Fibroblast of villous mesenchyme (primary cell): ENCODE measurements at places on chromosomes 16 and 17. TPM values are rescaled to one million over a fixed set of nuclear protein-coding genes. Genes with fewer than 3 reads are reported as not detected.

DNA sequence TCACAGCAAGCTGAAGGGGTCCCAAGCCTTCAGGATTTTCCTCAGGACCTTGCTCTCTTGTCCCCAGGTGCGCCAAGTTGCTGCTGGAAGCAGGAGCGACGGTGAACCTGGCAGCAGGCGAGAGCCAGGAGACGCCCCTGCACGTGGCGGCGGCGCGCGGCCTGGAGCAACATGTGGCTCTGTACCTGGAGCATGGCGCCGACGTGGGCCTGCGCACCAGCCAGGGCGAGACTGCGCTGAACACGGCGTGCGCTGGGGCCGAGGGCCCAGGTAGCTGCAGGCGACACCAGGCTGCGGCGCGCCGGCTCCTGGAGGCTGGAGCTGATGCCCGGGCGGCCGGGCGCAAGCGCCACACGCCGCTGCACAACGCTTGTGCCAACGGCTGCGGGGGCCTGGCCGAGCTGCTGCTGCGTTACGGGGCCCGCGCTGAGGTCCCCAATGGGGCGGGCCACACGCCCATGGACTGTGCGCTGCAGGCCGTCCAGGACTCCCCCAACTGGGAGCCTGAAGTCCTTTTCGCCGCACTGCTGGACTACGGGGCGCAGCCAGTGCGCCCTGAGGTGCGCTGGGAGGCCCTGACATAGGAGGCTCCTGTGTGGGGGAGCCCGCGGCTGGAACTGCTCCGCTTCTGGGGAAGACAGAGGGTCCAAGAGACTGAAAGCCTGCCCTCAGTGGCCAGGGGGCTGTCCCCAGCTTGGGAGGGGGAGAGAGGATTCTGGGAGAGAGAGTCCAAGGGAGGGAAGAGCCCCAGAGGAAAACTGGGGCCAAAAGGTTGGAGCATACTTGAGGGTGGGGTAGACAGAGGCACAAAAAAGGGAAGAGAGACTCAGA lies 6.4 kb downstream of the ASB16 start:
- no peak for DNase-seq

DNA sequence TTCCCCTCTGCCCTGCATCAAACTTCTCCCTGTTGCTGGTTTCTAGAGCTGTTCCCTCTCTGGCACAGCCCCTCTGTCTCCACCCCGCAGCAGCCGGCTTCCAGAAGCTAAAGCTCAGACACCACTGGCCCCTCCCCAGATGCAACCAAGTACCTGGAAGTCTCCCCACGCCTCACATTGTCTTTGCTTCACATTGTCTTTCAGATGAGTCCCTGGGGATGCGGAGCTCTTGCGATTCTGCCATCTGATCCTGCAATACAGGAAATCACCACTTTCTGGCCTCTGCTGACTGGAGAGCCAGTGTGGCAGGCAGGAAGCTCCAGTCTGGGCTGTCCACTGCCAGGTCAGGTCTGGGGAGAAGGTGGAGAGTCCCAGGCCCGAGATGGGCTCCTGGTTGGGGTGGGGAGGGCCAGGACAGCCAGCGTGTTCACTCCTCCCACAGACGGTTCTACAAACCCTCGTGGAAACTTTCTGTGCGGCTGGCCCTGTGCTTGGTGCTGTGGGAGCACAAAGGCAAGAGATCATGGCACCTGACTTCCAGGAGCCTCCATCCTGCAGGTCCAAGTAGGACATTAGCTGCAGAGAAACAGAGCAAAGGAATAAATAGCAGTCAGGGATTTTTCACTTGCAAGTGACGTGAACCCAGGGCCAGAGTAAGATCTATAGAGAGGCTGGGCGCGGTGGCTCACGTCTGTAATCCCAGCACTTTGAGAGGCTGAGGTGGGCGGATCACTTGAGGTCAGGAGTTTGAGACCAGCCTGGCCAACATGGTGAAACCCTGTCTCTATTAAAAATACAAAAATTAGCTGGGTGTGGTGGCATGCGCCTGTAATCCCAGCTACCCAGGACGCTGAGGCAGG lies 47.9 kb upstream of the MAP3K14 start:
- DNase-seq = no peak

GRCh38 chr16:77213542-77214106 lies 14.4 kb downstream of the SYCE1L start:
- peak; percentile 32 for DNase-seq

GRCh38 chr17:1965556-1966273 lies 59.4 kb downstream of the RTN4RL1 start:
- no peak for DNase-seq

GRCh38 chr17:60089096-60089806 lies 10.5 kb upstream of the HEATR6 start:
- no peak for DNase-seq

GRCh38 chr16:86521236-86522197 lies 11.2 kb downstream of the FOXF1 start:
- DNase-seq = no peak

GRCh38 chr17:7352910-7353635 lies 1.1 kb downstream of the KCTD11 start:
- no peak for DNase-seq

GRCh38 chr16:2865651-2866050 lies 7.7 kb upstream of the PRSS22 start:
- no peak for DNase-seq

DNA sequence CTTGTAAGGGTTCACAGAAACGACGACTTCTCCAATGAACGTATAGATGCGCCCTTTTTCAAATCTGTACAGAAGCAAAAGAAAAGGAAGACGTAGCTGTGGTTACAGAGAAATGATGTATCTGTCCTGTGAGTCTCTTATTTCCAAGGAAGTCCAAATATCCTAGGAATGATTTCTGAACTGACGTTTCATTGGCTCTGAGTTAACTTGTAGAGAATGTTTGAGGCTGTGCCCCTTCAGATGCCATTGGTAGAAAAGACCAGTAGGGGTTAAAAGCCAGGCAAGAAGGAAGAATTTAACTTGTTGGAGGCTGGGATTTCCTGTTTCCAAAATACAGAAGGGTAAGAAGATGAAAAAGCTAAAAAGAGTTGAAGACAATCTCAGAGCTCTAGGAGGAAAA lies 96.2 kb downstream of the MYO1D start:
- DNase-seq = no peak

DNA sequence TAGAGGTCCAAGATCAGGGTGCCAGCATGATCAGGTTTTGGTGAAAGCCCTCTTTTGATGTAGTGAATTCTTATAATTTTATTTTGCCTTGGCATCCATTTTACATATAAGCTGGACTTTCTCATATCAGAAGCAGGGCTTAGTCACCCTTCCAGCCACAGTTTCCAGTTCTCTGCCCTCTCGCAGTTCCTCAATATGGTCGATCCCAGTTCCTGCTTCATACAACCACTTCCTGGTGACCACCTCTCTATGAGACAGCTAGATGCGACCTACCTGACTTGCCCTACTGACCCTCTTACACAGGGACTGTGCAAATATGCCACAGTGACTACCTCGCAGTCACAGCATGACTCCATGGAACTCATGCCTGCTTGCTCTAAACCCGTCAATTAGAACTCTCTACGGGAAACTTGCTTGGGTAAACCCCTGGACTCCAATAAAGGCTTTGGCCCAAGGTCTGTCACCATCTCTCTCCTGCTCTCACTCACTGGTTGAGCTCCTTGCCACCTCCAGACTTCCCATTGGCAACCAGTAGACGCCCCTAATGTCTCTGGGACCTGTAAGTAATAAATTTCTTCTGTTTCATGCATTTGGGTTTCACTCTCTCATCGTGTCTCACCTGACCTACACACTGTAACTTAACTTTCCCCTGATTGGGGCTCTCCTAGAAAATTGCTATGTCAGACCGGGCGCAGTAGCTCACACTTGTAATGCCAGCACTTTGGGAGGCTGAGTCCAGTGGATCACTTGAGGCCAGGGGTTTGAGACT lies 21.4 kb downstream of the CD300LG start:
- DNase-seq = no peak

GRCh38 chr16:23863511-23864422 lies 28.0 kb downstream of the PRKCB start:
- DNase-seq = no peak

DNA sequence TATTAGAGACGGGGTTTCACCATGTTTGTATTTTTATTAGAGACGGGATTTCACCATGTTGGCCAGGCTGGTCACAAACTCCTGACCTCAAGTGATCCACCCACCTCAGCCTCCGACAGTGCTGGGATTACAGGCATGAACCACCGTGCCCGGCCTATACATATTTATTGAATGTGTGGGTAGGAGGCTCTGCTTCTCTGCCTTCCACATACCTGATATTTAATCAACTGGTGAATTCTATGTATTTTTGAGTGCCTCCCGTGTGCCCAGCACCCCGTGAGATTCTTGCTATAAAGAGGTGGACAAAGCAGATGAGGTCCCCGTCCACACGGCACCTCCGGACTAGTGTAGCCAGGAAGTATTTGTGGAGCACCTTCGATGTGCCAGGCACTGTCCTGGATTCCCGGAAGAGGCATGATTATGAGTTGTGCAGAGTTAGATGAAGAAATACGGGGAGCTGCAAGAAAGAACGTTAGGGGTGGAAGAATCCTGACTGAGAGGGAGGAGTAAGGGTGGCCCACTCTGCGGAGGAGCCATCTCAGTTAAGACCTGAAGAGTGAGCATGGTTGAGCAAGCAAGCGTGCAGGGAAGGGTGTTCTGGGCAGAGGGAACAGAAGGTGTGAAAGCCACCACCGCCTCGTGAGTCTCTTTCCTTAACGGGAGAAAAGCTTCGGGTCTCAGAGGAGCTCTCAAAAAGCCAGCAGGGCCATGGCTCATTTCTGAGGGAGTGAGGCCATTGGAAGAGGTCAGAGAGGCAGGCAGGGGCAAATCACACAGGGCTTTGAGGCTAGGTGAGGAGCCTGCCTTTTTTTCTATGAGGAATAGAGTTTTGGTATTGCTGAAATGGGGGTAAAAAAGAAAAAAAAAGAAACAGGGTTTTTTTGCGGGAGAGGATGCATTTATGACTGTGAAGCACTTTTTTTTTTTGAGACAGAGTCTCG lies 21.2 kb downstream of the CRISPLD2 start:
- peak; percentile 20 for DNase-seq

GRCh38 chr16:27245276-27246172 lies 23.0 kb downstream of the NSMCE1 start:
- DNase-seq = peak; percentile 97

GRCh38 chr17:74226252-74226651 lies 12.9 kb downstream of the TTYH2 start:
- DNase-seq = no peak

Gene HSF4
- total RNA-seq = 2.6 and 3.0 TPM in 2 replicates

Gene PDK2
- total RNA-seq = 20.3 and 20.6 TPM in 2 replicates

Gene CDRT4
- 5.2 and 6.5 TPM in 2 replicates for total RNA-seq

Gene CACNG3
- not detected in 2 replicates for total RNA-seq

Gene BAIAP3
- total RNA-seq = under 0.01 and 0.32 TPM in 2 replicates
